ENCODE measurements at places on chromosomes 1 and 21.

GRCh38 chr1:109383854-109384253 lies 13.9 kb downstream of the SORT1 start:
- DNase-seq, result no peak

DNA sequence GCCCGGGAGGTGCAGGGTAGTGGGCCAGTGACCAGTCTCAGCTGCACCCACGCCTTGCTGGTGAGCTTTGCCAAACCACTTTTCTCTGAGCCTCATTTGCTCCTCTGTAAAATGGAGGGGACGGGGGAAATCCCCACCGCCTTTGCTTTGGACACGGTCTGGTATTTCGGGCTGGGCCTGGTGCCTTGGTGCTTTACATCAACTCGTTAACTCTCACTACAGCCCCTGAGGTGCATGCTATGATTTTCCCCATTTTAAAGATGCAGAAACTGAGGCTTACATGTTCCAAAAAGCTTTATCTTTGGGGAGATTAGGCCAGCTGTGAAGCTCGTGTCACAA lies 116.1 kb upstream of the RUNX3 start:
- DNase-seq, result no peak

DNA sequence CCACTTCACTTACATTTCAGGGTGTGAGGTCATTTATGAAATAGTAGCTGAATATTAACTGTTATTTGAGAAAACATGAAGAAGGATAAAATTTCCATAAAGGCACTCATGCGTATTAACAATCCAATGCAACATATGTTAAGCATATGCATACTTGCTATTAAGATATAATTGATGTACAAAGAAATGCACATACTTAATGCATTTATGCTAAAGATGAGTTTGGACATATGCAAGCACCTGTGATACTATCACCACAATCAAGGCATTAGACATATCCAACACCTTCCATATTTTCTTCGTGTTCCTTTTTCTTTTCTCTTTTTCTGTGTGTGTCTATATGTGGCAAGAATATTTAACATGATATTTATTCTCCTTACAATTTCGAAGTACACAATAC lies 464.8 kb upstream of the BRINP3 start:
- no peak for DNase-seq

- no peak for DNase-seq
Observed at GRCh38 chr1:231828182-231828920, 201.8 kb downstream of the DISC1 start.

All from HL-60 (cell line).